H4 (cell line): ENCODE measurements at places on chromosomes 2 and 18. TPM values are rescaled to one million over a fixed set of nuclear protein-coding genes. Genes with fewer than 3 reads are reported as not detected.

DNA sequence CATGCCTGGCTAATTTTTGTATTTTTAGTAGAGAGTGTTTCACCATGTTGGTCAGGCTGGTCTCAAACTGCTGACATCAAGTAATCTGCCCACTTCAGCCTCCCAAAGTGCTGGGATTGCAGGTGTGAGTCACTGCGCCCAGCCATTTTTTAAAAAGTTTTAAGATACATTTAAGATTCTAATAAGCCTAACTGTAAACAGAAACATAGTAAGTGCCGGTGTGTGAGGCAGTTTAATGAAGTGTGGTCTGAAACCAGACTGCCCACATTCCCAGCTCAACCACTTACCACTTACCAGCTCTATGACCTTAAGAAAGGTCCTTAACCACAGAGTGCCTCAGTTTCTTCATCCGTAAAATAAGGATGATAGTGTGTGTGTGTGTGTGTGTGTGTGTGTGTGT, 42.4 kb downstream of the TMEM237 start:
- peak; percentile 34 for DNase-seq

- no peak for DNase-seq
Measured at GRCh38 chr2:181977661-181978350, 7.8 kb upstream of the PPP1R1C start.

Gene ING5
- 9.1 and 21.8 TPM in 2 replicates for total RNA-seq

DNA sequence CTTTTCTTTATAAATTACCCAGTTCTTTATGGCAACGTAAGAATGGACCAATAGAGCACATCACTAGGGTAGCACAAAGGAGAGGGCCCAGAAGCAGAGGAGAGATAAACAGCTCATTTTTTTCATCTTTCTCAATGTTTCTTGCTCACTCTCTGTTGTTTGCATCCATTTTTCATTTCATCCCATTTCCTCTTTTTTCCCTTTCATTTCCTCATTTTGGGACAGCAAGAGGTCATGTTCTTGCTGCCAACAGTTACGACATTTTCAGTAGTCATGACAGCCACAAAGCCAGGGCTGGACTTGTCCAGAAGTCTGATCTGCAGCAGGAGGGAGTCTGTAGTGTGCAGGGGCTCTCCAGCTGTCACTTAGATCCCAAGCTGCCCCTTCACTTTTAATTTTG, 52.7 kb upstream of the CYP1B1 start:
- DNase-seq: no peak

Gene MEP1B
- not detected in 2 replicates for total RNA-seq

Gene TMEM198
- 0.86 and 1.9 TPM in 2 replicates for total RNA-seq

- no peak for DNase-seq
Measured at GRCh38 chr2:229392196-229392595, 121.1 kb upstream of the PID1 start.

GRCh38 chr18:24678626-24679025, 218.2 kb downstream of the HRH4 start:
- no peak for DNase-seq

GRCh38 chr18:57980573-57981307, 63.3 kb upstream of the NEDD4L start:
- no peak for DNase-seq

- DNase-seq: no peak
Measured at GRCh38 chr18:22933966-22934423, 867 bp downstream of the RBBP8 start.

Gene IFIH1
- 15.8 and 18.6 TPM in 2 replicates for total RNA-seq

GRCh38 chr18:72830109-72830508, 37.7 kb downstream of the NETO1 start:
- peak; percentile 17 for DNase-seq

GRCh38 chr2:29743516-29743915, 177.9 kb downstream of the ALK start:
- DNase-seq: no peak

- peak; percentile 13 for DNase-seq
Measured at GRCh38 chr2:178522950-178523595, 42.8 kb downstream of the PLEKHA3 start.

- no peak for DNase-seq
Measured at GRCh38 chr18:37967261-37967660, 401.7 kb upstream of the CELF4 start.

GRCh38 chr2:133498662-133499585, 69.3 kb downstream of the NCKAP5 start:
- DNase-seq: peak; percentile 17

Gene UPP2
- not detected in 2 replicates for total RNA-seq

Gene VIT
- 2.4 and 3.6 TPM in 2 replicates for total RNA-seq

- DNase-seq: no peak
Measured at GRCh38 chr2:107542314-107542740, 284.4 kb upstream of the RGPD4 start.

- DNase-seq: no peak
Measured at GRCh38 chr2:146457221-146457620, 1387.6 kb upstream of the ACVR2A start.

Gene TUBA3E
- total RNA-seq: 0.10 TPM in 1 of 2 replicates, not detected in the other

GRCh38 chr18:32368991-32369390, 101.7 kb downstream of the GAREM1 start:
- DNase-seq: no peak

Gene PAIP2B
- total RNA-seq: 1.1 and 1.7 TPM in 2 replicates

DNA sequence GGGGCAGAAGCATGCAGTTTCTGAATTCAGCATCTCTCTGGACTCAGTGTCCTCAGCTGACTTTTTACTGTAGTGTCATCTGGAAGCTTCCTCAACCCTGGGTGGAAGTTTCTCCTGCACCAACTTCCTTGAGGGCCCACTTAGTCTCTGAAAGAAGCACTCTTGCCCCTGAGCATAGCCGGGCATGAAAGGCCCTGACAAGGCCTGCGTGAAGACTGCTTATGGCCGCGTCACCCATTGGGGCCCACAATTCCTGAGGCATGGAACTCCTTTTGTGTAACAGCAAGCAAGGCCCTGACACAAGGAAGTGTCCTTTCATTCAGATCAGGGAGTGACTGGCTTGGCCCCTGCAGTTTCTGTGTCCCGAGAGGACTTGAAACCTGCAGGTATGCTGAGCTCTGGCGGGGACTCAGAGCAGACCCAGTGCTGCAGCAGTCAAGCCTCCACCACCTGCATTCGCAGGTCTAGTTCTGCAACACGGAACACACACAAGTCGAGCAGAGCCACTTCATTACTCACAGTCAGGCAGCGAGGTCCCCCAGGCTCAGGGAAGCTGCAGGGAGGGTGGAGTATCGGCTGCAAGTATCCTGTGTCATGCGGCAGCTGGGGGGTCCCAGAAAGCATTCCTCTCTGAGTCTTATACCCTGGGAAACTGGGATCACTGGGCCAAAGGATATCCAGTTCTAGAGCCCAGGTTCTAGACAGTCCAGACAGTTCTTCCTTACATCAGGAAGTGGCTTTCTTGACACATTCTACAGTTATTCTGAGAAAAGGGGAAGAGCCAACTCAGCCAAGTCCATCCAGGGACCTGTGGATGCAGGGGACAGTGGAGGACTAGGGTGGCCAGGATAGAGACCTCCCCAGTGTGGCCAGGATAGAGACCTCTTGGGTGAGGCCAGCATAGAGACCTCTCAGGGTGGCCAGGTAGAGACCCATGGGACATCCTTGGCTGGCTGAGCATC, 35.6 kb upstream of the PRLH start:
- DNase-seq: no peak

Gene PPM1B
- total RNA-seq: 16.9 and 23.1 TPM in 2 replicates

GRCh38 chr2:217410681-217410960, 550.8 kb upstream of the TNP1 start:
- no peak for DNase-seq

Gene ATIC
- 24.5 and 31.2 TPM in 2 replicates for total RNA-seq

DNA sequence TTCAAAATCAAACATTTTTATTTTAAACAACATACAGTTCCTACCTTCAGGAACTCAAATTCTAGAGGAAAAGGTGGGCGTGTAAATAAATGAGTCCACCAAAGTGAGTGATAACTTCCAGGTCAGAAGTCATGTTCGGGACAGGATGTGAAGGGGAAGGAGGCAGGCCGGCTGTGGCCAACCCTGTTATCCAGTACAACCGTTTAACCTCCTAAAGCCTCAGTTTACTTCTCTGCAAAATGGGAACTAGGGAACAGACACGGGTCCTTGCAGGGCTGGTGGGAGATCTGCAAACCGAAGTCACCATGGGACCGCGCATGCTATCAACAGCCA, 373 bp downstream of the EIPR1 start:
- peak; percentile 16 for DNase-seq

Gene IL36A
- not detected in 2 replicates for total RNA-seq

DNA sequence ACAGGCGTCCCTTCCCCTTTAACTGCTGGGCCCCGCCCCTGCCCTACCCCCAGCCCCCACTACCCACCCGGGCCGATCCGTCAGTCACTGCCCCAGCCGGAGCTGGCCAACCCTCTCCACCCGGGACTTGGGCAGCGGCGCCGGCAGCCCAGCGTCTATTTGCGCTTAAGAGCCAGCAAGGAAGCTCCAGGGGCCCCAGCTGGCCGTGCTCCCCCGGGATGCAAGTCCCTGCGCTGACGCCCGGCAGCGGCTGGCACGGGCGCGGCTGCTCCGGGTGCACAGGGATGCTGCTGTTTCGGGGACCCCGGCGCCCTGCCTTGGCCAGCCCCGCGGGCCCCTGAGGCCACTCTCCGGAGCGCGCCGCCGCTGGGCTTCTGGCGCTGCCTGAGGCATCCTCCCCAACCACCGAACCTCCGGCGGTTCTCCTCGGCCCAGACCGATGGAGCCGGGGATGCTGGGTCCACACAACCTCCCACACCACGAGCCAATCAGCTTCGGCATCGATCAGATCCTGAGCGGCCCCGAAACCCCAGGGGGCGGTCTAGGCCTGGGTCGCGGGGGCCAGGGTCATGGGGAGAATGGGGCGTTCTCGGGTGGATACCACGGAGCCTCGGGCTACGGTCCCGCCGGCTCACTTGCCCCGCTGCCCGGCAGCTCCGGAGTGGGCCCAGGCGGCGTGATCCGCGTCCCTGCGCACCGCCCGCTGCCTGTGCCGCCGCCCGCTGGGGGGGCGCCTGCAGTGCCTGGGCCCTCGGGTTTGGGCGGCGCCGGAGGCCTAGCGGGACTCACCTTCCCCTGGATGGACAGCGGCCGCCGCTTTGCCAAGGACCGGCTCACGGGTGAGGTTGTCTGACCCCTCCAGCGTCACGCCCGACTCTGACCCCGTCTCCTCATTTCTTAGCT, at the start of gene TLX2:
TLX2 (plus strand) TSS at position 83 of the 903 bp plus-strand sequence; CDS start at position 440, 357 bp downstream.
- DNase-seq: no peak

- no peak for DNase-seq
Measured at GRCh38 chr2:37323176-37323780, 1.4 kb downstream of the PRKD3 start.

DNA sequence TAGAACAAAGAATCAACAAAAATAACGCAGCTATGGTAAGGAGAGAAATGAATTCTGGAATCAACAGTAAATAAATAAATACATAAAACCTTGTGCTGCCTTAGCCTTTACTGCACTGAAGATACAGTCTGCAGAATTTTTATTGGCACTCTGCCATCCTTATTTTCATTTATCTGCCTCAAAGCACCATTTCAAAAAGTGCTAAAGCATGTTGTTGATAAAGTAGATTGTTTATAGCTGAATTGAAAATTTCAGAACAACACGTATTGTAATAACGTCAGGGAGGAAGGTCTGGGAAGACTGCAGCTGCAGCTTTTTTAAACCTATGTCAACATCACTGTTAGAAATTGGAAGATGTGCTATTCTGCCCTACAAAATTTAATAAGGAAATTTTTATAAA, 787.2 kb downstream of the PLCL1 start:
- DNase-seq: no peak
